Stimulated activated CD4-positive, alpha-beta T cell treated with anti-CD3 and anti-CD28 coated beads, TNF-alpha, amount 100 ng/mL, for 48 hours (primary cell): ENCODE measurements at places on chromosomes 7 and 10.
A peak's percentile ranks its signal among the peaks of the same experiment; 100 is the strongest.

GRCh38 chr7:117271566-117271965 is 51.3 kb downstream of the WNT2 start:
- no peak for DNase-seq

DNA sequence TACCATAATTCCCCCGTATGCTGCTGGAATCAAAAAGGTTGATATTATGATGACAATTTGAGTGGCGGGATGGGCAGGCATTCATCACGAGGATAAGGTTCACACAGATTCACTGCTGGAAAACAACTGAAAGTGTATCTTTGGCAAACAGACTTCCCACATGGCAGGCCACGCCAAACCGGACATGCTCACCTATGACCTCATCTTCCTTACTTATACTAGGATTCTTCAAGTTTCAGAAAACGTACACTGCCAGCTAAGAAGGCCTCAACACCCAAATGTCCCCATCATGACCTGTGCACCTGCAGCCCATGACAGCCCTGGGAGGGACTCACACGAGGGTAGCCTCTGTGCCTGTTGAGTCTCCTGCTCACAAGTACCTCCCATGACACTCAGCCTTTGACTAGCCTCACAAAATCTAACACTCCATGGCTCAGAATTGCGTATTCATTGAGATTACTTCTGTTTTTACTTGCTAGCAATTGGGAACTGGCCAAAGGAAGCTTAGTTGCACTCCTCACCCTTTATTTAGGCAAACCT is 259.0 kb upstream of the GHITM start:
- DNase-seq: no peak

GRCh38 chr7:130491841-130492522 is at the start of gene MEST:
TSS of gene MEST (plus strand) at chr7:130492085. CDS start at chr7:130492314, 229 bp downstream.
- no peak for DNase-seq

GRCh38 chr7:142808461-142808801 is 37.7 kb downstream of the PRSS2 start:
- DNase-seq: no peak

DNA sequence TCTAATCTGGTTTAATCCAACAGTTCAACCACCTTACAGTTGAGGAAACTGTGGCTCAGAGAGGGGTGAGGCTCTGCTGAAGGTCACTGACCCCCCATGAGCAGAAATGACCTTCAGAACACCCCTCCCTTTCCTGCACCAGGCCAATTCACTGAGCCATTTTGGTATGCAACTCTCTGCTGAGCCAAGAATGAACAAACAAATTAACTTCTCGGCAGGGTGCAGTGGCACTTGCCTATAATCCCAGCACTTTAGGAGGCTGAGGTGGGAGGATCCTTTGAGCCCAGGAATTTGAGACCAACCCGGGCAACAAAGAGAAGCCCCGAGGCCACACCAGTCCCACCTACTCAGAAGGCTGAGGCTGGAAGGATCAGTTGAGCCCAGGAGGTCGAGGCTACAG is 29.8 kb downstream of the PDGFA start:
- DNase-seq: no peak

DNA sequence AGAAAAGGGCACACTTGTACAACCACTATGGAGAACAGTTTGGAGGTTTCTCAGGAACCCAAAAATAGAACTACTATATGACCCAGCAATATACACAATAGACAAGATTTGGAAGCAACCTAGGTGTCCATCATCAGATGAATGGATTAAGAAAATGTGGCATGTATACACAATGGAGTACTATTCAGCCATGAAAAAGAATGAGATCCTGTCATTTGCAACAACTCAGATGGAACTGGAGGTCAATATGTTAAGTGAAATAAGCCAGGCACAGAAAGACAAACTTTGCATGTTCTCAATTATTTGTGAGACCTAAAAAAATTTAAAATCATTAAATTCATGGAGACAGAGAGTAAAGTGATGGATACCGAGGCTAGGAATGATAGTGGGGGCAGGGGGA is 118.8 kb downstream of the ZNF467 start:
- no peak for DNase-seq

- no peak for DNase-seq
These were observed 757.3 kb upstream of the AUTS2 start for GRCh38 chr7:68840991-68841390.

DNA sequence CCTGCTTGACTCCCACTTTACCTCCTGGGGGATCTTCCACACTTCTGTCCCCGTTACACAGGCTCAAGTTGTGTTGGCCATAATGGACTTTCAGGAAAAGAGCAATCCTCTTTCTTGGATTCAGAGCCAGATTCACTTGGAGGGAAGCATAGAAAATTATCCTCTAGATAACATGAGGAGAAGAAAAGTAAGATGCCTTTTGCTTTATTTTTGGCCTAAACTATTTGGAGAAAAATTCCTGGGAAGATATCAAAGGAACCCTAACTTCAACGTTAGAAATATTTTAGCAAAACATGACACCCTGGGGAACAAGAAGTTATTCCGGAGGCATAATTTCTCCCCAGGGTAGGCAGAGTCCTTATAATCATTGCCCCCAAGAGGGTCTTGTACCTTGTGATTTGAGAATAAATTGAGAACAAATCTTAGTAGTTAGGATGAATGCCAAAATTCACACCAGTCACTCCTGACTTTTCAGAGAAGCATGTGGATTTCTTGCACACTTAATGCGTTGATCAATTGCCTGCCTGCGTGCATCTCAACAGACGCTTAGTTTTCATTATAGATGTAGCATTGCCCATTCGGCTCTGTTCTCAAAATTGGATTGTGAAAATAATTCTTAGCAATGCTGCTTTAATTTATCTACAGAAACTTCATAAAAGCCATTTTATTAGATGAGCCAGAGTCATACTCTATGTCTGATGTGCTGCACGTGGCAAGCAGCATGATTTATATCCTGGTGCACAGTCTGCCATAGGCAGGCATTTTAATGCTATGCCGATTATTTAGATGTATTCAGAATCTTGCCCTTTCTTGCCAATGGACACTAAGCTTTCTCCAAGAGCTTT is 224.4 kb downstream of the C7orf25 start:
- DNase-seq: no peak

- DNase-seq: no peak
These were observed 1144.1 kb downstream of the GATA3 start for GRCh38 chr10:9198611-9199010.

DNA sequence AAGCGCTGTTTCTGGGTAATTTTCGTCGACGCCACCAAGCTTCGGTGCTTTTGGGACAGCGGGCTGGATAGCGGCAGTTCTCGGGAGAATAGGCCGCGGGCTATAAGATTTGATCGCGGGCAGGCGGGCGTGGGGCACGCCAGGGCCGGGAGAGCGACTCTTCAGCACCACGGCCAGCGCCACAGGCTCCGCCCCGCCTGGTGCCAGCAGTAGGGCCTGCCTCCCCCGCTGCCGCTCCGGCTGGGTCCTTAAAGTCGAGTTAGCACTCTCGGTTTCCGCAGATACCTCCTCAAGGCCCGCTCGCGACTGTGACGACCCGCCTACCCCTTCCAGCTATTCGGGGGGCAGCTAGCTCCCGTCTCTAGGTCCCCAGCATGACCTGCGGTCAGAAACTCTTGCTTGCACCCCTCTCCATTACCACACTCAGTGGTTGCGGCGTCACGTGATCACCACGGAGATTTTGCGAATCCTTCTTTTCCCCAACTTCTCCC is 9.4 kb downstream of the NXPH1 start:
- DNase-seq: peak; percentile 39

- DNase-seq: no peak
These were observed 482.6 kb upstream of the MKI67 start for GRCh38 chr10:128608791-128609190.

- no peak for DNase-seq
These were observed 177.2 kb upstream of the INHBA start for GRCh38 chr7:41880107-41880506.

DNA sequence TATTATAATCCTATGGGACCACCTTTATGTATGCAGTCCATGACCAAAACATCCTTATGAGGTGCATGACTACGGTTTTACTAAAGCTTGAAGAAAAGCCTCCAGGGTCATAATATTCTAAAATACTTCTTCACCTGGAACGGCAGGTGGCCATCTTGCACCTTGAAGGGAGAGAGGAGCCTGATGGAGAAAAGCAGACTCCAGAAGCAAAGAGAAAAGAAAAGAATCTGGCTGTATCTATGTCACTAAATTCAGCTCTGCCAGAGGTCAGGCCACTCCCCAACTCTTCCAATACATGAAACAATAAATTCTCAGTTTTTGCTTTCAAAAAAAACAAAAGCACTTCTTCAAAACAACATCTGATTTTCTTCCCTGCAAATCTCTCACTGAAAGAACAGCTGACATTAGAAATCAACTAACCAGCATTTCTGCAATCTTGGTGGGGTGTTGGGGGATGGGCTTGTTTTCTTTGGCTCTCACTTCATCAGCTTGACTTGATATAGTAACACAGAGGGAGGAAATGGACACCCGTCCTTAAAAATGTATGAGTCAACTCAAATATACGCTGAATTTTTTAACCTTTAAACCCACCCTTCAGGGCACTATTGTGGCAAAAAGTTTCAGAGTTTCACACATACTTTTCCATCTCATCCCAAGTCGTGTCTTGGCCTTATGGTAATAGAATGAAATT is 21.7 kb downstream of the HIBADH start:
- DNase-seq: no peak

DNA sequence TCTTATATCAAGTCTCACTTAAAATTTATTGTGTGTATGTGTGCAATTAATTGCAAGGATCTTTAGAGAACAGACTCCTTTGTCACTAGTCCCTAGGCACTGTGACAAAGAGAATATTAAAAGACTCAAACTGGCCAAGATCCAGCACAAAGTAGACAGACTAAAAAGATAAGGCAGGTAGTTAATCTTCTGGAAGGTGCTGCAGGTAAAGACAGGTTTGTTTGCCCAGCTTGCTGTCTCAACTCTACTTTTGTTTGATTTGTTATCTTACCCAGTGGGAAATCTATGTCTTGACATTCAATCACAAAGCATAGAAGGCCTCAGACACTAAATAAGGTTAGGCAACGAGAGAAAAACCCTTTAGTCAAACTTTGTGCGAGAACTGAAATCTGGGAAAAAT is 807.9 kb upstream of the LRRN3 start:
- no peak for DNase-seq

DNA sequence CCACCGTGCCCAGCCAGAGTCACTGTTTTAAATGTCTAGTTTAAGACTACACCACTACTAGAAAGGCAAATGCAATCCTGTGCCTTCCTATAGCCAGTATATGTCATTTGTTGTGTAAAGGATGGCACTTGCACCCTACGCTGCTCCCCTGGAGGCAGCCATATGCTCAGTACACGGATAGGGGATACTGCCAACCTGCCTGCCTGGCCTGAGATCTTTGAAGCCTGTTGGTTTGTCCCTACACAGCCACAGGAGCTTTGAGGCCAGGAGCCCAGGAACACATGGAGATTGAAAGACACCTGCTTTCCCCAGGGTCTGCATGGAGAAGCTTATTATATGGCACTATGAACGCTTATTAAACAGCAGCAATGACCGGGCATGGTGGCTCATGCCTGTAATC is 2.3 kb upstream of the SCRN1 start:
- no peak for DNase-seq

GRCh38 chr7:157984423-157985163 is 603.0 kb downstream of the PTPRN2 start:
- no peak for DNase-seq

DNA sequence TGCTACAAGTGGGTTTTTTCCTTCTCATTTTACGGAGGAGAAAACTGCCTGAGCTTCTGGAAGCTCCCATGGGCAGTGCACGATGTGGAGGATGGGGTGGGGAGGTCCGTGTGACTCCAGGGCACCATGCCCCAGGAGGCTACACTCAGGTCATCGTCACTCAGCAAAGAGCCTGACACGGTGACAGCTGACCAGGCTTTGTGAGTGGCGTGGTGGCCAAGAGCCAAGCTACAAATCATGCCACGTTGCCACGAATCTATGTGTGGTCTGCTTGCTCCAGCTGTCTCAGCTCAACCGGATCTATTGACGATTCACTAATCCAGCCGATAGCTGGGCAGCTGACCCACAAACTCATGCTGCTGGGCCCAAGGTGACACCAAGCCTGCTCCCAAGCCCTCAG is 27.6 kb upstream of the C10orf71 start:
- no peak for DNase-seq

DNA sequence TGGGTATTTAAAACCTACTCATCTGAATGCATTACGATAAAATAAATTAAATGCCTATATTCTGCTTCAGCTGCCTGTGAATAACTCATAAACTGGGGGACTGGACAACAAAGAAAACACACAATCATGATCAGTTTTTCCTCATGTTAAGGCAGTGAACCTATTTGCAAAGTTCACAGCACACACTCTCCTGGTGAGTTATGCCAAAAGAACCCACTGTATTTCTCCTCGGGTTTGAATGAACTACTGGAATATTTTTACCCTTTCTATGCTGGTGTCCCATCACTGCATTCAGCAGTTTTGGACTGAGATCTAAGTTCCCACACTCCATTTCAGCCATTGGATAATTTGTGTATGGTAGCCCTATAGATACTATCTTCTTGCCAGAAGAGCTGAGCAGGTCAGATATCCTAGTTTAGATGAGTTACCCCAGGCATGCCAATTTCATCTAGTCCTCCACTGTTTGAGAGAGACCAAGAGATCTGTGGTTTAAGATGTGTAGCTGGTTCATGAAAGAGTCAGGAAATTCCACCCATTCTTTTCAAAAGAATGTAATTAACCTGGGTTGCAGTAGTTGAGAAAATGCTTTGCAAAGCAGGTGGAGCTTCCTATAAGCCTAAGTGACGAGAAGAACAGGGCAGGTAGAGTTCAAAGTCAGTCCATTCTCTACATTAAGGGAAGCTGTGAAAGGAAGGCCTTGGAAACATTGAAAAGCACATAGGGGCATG is 101.7 kb downstream of the PLXDC2 start:
- no peak for DNase-seq

- DNase-seq: no peak
These were observed 29.1 kb upstream of the LHFPL3 start for GRCh38 chr7:104299323-104299722.

DNA sequence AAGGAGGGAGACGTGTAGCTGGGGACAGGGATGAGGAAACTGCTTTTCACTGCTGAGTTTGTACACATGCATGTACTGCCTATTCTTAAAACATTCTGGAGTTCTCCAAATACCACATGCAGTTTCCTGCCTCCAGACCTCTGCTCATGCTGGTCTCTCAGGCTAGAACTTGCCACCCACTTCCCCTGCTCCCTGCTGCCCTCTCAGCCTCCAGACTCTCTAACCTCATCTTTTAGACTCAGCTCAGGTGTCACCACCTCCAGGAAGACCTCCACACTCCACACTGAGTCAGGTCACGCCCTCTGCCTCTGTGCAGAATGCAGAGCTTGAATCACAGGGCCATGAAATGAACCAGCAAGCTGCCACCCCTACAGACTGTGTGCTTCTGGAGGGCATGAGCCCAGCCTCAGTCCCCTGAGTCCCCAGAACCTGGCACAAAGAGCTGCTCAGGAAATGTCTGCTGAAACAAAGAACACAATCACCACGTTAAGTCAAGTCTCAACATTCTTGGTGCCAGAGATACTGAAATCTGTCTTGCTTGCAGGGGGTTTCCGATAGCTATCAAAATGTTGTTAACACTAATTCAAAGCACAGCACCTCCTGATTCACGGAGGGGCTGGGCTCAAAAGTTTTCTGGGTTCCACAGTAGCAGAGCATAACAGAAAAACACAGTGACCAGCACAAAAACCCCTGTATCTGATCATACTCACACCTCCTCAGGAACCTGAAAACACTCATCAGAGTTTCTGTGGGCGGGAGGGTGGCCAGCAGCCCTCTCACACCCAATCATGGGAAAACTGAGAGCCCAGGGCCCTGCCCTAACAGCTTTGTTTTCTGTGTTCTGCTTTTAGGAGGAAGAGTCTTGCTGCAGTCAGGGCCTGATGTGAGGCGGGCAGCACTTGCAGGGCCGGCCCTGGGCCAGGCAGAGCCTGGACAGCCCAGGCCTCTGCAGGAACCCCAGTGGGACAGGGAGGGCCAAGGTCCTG is 21.1 kb downstream of the FAM53B start:
- no peak for DNase-seq
